Stimulated activated CD8-positive, alpha-beta memory T cell treated with anti-CD3 and anti-CD28 coated beads, Interleukin-2, amount 100 ng/mL, for 1 hour (primary cell): ENCODE measurements at places on chromosomes 12 and 14.

DNA sequence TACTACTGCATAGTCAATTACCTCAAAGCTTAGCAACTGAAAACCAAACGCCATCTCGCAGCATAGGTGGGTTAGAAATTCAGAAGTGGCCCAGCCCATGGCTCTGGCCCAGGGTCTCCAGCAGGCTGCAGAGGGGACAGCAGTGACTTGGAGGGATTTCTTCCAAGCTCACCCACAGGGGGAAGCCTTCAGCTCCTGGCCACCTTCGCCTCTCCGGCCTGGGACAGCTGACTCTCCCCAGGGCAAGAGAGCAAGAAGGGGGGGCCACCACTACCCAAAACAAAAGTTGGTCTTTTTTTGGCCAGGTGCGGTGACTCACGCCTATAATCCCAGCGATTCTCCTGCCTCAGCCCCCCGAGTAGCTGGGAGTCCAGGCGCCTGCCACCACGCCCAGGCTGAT is 32.2 kb upstream of the ANKRD9 start:
- DNase-seq = no peak

DNA sequence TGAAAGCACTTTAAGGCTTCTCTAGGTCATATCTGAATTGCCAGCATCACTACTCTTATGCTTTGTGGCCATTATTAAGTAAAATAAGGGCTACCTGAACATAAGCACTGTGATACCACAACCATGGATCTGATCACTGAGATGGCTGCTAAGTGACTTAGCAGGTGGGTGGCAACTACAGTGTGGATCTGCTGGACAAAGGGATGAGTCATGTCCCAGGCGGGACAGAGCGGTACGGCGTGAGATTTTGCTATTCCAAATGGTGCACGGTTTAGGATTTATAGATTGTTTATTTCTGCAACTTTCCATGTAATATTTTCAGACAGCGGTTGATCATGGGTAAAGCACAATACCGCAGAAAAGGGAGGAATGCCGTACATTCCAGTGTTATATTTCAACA is 39.4 kb downstream of the MLXIP start:
- DNase-seq = no peak

- no peak for DNase-seq
Measured at GRCh38 chr12:21780786-21781185, 6.3 kb upstream of the KCNJ8 start.

- no peak for DNase-seq
Measured at GRCh38 chr14:96422992-96423391, 31.1 kb downstream of the AK7 start.

DNA sequence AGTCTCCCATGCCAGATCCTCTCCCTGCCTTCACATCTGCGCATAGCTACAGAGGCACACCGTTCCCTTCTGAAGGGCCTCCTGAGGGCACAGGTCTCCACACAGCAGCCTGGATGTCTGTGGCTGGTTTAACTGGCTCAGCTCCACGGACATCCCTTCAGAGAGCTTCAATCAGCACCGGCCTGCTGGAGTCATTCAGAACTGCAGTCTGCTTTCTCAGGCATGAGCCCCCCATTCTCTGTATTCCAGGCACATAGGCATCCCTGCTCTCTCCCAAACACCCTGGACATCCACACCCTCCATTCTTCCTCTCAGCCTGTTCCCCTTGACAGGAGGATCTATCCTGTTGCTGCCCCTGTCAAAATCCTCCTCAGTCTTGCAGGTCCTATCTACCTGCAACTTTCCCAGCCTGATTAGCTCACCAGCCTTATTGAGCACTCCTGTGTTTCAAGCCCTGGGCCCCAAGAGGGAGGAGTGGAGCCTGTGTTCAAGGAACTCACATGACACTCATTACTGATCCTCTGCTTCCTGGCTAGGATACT is 2.9 kb upstream of the DHRS2 start:
- no peak for DNase-seq

- no peak for DNase-seq
Measured at GRCh38 chr12:32331133-32331532, 68.2 kb upstream of the FGD4 start.

DNA sequence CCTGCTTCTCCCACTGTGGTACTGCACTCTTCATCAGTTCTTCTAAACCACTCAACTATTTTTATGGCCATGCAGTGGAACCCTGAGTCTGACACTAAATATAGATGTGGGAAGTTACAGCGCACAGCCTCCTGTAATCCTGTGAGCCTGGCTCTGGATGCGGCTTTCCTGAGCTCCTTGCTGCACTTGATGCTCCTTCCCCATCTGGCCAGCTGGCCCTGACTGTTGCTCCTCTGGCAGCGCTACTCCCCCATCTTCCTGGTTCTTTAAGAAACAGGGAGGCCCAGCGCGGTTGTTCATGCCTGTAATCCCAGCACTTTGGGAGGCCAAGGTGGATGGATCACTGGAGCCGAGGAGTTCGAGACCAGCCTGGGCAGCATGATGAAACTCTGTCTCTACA is 24.6 kb downstream of the IQSEC3 start:
- no peak for DNase-seq

GRCh38 chr12:91893476-91893875 is 252.2 kb downstream of the BTG1 start:
- no peak for DNase-seq
